CD4-positive, CD25-positive, alpha-beta regulatory T cell (primary cell): ENCODE measurements at places on chromosomes 7 and 10.

- DNase-seq: no peak
Observed at GRCh38 chr10:123027861-123028260, 19.1 kb downstream of the ACADSB start.

DNA sequence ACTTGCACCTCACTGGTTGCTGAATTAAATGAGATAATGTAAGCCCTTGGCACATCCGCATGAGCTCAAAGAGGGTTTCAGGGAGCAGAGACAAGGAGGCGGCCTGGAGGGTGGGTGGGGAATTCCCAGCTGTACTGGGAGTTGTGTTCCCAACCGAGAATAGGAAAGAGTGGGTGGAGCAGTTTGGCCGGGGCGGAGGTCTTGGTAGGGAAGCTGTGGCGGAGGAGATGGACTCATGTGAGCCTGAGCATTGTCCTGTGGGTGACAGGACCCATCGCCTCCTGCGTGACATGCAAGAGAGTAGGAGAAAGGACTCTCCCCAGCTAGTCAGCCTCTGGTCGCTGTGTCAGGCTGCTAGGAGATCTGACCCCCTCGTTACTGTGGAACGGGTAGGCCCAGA, 41.0 kb upstream of the SAMD8 start:
- no peak for DNase-seq

GRCh38 chr10:129870961-129871621, 93.0 kb downstream of the EBF3 start:
- no peak for DNase-seq

GRCh38 chr7:106071356-106071998, 40.6 kb downstream of the SYPL1 start:
- DNase-seq: peak; percentile 69

- no peak for DNase-seq
Observed at GRCh38 chr10:118973744-118974143, 55.8 kb upstream of the NANOS1 start.

DNA sequence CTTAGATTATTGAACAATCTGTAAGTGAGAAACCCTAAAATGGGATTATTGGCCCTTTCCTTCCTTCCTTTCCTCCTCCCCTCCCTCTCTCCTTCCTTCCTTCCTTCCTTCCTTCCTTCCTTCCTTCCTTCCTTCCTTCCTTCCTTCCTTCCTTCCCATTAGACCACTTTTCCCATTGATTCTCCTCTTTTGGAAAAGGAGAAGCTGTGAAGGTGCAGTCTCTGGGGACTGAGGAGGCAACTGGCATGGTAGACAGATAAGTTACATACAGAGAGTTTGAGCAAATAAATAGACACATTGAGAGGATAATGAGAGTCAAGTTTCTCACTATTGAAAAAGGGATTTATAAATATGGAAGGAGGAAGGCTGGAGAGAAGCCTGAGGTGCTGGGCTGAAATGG, 45.0 kb upstream of the CCDC7 start:
- DNase-seq: no peak

DNA sequence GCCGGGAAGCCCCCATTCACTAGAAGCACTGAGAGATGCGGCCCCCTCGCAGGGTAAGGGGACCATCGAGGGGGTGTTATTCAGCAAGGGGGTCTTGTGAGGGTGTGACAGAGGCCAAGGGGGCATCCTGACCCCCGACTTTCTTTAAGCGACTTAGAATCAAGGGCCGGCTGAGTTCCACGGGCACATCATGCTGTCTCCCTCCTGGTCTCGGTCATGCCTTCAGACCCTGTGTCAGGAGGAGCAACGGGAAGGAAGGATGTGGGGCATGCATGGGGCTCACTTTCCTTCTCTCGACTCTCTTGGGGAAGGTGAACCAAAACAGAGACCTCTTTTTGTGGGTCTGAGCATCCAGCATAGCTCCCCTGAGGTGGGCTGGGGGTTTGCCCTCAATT, 2.5 kb downstream of the ACSL5 start:
- no peak for DNase-seq
